ENCODE measurements at places on chromosomes 12 and 14.

DNA sequence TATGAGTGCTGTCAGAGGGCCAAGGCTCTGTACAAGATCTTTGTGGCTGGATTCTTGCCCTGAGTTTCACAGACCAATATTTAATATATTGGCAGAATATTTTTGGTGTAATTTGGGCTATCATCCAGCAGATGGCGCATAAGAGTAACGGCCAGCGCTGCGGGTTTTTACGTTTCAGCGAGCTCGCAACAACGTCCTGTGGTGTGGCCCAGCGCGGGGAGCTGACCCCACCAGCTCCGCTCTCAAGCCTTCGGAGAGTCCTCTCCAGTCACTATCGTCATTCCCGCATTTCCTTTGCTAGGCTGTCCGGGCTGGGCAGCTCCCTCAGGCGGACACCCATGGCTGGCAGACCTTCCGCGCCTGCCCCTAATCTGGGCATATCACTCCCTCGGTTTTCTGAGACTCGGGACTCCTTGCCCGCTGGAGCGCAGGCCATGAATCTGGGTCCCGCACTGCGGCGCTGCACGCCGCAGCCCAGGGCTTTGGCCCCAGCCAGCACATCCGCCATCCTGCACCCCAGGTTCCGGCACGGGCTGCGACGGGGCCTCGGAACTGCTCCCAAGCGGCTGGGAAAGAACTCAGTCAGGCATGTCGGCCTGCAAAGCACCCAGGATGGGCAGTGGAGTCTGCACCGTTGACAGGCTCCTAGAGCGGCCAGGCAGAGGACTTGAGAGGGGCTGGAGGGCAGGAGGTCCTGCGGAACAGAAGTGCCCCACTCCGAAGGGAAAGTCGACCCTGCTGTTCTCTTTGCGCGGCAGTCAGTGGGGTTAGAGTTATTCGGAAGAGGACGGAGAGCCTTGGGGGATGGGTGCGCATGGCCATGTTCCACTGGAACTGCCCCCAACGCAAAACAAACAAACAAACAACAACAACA, 18.4 kb downstream of the OLR1 start:
- peak; percentile 53 for DNase-seq

DNA sequence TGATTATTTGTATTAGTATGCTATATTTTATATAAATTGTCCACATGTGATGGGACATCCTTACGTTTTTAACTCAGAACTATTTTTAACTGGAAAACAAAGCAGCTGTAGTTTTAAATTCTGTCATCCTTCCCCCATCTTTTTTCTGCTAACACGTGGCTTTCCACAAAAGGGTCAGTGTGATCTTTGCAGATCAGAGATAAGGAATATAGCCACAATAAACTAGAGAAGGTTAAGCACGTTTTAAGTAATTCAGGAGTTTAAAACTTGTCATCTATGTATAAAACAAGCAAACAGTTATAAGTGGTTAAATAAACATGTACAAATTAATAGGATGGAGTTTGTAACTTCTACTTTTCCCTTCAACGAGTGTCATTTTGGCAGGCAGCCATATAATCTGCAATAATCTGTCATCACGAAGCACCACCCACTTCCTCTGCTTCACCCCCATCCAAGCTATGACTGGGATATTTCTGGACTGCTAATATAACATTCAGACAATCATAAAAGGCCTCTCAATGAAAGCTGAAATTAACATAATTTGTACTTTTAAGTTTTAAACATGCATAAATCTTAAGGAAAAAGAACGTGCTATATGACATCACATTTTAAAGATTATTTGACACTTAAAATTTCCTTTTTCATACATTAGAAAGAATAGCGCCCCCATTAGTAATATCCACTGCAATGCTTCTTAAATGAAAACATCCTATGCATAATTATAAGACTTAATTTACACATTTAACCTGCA, 15.3 kb downstream of the TAOK3 start:
- DNase-seq, result no peak

GRCh38 chr12:54146506-54147145, 42.2 kb downstream of the SMUG1 start:
- no peak for DNase-seq

GRCh38 chr12:84551373-84551772, 361.2 kb downstream of the SLC6A15 start:
- no peak for DNase-seq

- DNase-seq, result peak; percentile 21
These were observed 30.3 kb downstream of the HIP1R start for GRCh38 chr12:122865268-122866231.

DNA sequence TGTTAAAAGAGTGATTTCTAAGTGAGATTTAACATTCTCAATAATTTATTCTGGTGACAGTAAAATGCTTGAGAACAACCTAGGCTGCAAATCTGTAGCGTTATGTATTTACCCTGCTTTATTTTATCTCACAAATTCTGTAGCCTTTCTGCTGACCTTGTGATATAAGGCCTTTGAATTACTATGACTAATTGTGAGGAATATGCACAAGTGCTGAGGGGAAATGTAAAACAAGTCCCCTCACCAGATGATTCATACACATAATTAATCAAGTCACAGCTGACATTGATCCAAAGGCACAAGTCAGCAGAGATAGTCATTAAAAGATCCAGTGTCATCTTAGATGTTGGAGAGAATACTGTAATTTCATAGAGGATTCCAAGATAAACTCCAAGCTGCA, 992.7 kb upstream of the USP15 start:
- DNase-seq, result no peak

DNA sequence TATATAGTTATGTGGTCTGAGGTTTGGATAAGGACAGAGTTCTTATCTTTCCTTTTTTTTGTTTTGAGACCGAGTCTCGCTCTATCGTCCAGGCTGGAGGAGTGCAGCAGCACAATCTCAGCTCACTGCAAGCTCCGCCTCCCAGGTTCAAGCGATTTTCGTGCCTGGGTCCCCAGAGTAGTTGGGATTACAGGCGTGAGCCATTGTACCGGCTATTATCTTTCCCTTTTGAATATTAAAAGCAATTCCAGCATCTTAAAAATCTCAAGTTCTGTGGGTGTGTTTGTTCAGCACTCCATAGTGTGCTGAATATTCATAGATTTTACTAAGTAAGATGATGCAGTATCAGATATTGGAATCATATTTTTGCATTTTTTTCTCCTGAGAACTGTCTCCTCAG, 404.4 kb upstream of the RGS6 start:
- DNase-seq, result no peak

DNA sequence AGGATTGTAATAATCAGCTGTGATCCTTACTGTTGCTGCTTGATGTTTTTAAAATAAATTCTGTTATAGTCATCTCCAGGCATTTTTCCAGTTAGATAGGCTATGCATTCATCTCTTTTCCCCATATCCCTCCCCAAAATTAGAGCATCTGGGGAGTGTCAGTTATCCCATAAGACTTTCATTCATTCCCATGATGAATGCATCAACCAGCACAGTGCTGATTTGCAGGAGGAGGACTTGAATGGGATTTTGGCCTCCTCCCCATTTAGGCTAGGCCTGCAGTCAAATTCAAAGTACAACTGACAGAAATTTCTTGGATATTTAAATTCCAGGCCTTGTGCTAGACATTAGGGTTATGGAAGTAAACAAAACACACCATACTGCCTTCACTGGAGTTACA, 99.8 kb downstream of the AEBP2 start:
- DNase-seq, result no peak

DNA sequence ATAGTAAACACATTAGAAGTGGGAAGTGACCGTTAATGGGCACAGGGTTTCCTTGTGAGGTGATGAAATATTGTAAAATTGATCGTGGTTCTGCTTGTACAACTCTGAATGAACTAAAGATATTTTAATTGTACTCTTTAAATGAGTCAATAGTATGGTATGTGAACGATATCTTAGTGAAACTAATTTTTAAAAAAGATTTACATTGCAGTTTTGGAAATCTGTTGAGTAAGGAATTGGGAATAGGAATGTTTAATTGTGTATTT, 1.7 kb downstream of the ZNF410 start:
- no peak for DNase-seq

DNA sequence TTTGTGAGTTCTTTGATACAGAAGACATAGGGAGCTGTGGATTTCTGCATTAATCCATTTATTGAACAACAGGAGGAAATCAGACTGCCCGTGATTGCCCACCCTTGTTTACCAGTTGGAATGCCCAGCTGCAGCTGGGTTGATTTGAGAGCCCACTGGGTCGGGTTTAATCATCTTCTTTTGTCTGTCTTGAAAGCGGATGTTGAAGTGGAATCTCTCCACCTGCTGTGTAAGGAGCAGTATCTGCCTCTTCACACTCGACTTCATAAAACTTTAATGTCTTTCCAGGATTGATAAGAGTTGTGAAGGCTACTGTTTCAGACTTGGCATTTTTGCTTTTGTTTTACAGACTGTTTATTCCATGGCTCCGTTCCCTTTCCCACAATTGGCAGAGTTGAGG, 39.9 kb downstream of the TBC1D30 start:
- no peak for DNase-seq

DNA sequence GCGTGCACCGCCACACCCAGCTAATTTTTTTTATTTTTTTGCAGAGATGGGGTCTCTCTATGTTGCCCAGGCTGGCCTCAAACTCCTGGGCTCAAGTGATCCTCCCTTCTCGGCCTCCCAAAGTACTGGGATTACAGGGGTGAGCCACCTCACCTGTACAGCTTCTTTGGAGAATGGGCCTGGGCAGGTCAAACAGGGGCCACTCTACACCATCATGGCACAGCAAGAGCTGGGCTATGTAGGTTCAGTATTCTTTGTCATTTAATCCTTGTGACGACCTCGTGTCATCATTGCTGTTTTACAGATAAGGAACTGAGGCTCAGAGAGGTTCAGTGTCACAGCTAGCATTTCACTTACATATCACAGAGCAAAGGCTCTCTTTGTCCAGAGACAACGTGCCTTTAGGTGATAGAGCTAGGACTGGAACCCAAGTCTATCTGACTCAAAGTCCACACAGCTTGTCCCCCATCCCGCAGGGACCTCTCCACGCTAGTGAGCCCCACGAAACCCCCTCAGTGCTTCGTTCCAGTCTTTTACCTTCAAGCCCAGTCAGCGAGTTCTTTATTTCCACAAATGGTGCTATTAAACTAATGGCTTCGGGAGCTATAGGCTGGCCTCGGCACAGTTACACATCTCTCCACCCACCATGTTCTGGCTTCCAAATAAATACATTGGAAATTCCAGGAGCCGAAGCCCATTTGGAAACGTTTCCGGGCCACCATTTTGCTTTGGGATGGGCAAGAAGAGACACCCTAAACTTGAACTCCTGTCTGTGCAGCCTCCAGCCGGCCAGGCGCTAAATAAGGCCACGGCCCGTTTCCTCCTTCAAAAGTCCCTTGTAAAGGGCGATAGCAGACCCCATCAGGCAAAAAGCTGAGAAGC, 660 bp upstream of the MAP1LC3B2 start:
- no peak for DNase-seq

- DNase-seq, result no peak
These were observed 10.3 kb downstream of the MIS18BP1 start for GRCh38 chr14:45242706-45243105.

- DNase-seq, result no peak
These were observed 1.2 kb upstream of the KCNMB4 start for GRCh38 chr12:70364695-70365397.

DNA sequence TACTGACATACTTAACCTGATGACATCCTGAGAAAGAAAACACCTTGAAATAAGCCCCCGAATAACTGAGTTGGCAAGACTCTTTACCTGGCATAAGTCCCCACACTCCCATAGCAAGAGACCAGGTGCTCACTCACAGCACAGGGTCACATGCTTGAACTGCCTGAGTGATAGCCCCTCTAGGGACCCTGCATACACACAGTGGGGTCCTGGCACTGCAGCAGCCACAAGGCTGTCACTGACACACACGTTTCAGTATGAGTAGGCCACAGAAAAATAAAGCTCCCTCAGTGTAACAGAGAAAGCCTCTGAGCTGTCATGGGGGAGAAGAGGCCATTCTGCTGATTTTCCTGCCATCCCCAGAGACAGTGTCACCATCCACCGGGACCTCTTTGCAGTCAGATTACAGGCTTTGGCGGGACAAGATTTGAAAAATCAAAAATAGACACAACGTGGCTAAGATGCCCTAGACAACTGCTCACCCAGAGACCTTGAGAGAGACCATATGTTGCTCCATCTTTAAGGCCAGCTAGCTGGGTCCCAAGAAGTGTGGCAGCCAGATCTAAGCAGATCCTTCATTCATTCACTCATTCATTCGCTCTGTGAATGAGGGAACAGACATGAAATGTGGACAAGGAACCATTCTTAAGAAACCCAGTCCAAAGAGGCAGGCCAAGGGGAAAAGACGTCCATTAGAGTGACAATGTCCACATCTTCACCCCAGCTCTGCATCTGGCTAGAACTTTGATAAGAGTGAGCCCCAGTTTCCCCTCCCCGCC, 1.6 kb downstream of the SCARB1 start:
- no peak for DNase-seq

GRCh38 chr12:38921025-38921677, 15.8 kb upstream of the CPNE8 start:
- DNase-seq, result peak; percentile 68

GRCh38 chr14:23910101-23910875, 43.3 kb upstream of the DHRS4 start:
- peak; percentile 64 for DNase-seq

DNA sequence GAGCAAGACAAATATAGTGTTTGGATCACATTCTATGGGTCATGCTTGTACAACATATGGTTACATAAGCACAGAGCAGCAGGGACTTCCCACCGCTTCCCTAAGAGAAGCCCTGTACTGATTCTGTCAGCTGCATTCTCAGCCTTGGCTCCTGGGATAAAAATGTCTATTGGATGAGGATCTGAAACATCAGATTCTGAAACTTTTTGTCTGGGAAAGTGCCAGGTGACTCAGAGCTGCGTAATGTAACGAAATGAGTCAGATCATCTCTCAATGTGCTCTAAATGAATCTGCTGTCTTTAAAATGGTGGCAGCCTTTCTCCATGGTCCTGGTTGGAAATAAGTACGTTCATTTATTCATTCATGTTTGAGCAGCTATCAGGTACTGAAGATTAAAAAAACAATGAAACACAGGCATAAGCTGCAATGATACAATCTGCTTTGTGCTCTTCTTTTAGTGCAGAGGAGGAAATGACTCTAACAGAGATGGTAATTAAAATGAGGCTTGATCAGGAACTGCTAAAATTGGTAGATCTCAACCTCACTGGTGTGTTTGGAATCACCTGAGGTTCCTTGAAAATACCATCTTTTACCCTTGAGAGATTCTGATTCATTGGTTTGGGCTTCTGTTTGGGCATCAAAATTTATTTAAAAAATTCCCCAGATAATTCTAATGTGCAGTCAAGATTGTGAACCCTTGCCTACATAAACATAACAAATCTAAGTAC, 99.1 kb upstream of the NAP1L1 start:
- DNase-seq, result no peak

DNA sequence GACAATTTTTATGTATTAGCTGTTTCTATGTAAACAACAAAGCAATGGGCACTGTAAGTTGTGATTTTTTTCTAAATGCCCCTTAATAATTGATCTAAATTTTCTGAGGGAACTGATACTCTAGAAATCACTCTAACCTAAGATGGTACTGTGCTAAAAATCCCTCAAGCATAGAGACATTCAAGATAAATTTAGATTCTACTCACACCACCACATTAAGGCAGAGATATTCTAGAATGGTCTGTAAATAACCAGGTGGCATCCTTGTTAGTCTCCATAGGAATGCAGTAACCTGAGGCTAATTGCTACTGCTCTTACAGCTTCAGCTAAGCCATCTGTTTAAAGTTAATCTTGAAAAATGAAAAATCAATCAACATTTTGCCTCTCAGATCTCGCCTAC, 87.3 kb downstream of the SLC41A2 start:
- no peak for DNase-seq

All from thyroid gland (tissue), 4 donors.